ENCODE measurements at places on chromosomes 2 and 18. TPM values are rescaled to one million over a fixed set of nuclear protein-coding genes. Genes with fewer than 3 reads are reported as not detected.

SP5 gene
- 0.23 TPM for polyA plus RNA-seq

ATAD2B gene
- 4.4 TPM for polyA plus RNA-seq

NFATC1 gene
- 4.3 TPM for polyA plus RNA-seq

FZD7 gene
- polyA plus RNA-seq, result 1.2 TPM

PROKR1 gene
- polyA plus RNA-seq, result 0.02 TPM

COPS9 gene
- polyA plus RNA-seq, result 199 TPM

KCNK3 gene
- 7.5 TPM for polyA plus RNA-seq

POTEE gene
- polyA plus RNA-seq, result not detected

SOX11 gene
- polyA plus RNA-seq, result 0.04 TPM

COL4A3 gene
- 1.6 TPM for polyA plus RNA-seq

EHBP1 gene
- 17.4 TPM for polyA plus RNA-seq

CROCC2 gene
- polyA plus RNA-seq, result 0.05 TPM

RAB6D gene
- 0.14 TPM for polyA plus RNA-seq

DAPL1 gene
- polyA plus RNA-seq, result 47.3 TPM

EVX2 gene
- 0.02 TPM for polyA plus RNA-seq

HOXD3 gene
- 0.19 TPM for polyA plus RNA-seq

FAM110C gene
- 11.6 TPM for polyA plus RNA-seq

SPOPL gene
- polyA plus RNA-seq, result 2.5 TPM

UGT1A4 gene
- not detected for polyA plus RNA-seq

LRP2 gene
- polyA plus RNA-seq, result not detected

FEV gene
- 32.6 TPM for polyA plus RNA-seq

NYAP2 gene
- polyA plus RNA-seq, result 0.07 TPM

ZFP36L2 gene
- 44.4 TPM for polyA plus RNA-seq

SCN2A gene
- 0.26 TPM for polyA plus RNA-seq

SCLY gene
- 17.1 TPM for polyA plus RNA-seq

VWA3B gene
- polyA plus RNA-seq, result not detected

ZNF24 gene
- polyA plus RNA-seq, result 7.5 TPM

TXNDC2 gene
- not detected for polyA plus RNA-seq

LOXHD1 gene
- 0.46 TPM for polyA plus RNA-seq

OTOS gene
- not detected for polyA plus RNA-seq

RAD51AP2 gene
- 0.08 TPM for polyA plus RNA-seq

SFXN5 gene
- 5.3 TPM for polyA plus RNA-seq

REG3A gene
- 3,240 TPM for polyA plus RNA-seq

CHST9 gene
- polyA plus RNA-seq, result 17.2 TPM

CLEC4F gene
- polyA plus RNA-seq, result 0.49 TPM

CYTIP gene
- 0.68 TPM for polyA plus RNA-seq

ZNF521 gene
- polyA plus RNA-seq, result 0.42 TPM

ASPRV1 gene
- polyA plus RNA-seq, result 1.2 TPM

SMYD1 gene
- polyA plus RNA-seq, result not detected

GCKR gene
- polyA plus RNA-seq, result 1.5 TPM

HOXD8 gene
- 1.5 TPM for polyA plus RNA-seq

SLC20A1 gene
- 25.9 TPM for polyA plus RNA-seq

RESP18 gene
- not detected for polyA plus RNA-seq

EXOC6B gene
- polyA plus RNA-seq, result 4.0 TPM
